Activated T-helper 2 cell treated with anti-CD3 and anti-CD28 coated beads, Interferon-gamma antibody, Interleukin-2, Interleukin-4, amounts not matched to agents 10 μg/mL and 5 μg/mL and 100 μg/mL, durations not matched to agents 14 hours and 24 hours and 36 hours (primary cell): ENCODE measurements at places on chromosomes 5 and 9. TPM values are rescaled to one million over a fixed set of nuclear protein-coding genes. Genes with fewer than 3 reads are reported as not detected.

GRCh38 chr9:108634204-108634603 lies 221.6 kb downstream of the ACTL7B start:
- DNase-seq, result no peak

DNA sequence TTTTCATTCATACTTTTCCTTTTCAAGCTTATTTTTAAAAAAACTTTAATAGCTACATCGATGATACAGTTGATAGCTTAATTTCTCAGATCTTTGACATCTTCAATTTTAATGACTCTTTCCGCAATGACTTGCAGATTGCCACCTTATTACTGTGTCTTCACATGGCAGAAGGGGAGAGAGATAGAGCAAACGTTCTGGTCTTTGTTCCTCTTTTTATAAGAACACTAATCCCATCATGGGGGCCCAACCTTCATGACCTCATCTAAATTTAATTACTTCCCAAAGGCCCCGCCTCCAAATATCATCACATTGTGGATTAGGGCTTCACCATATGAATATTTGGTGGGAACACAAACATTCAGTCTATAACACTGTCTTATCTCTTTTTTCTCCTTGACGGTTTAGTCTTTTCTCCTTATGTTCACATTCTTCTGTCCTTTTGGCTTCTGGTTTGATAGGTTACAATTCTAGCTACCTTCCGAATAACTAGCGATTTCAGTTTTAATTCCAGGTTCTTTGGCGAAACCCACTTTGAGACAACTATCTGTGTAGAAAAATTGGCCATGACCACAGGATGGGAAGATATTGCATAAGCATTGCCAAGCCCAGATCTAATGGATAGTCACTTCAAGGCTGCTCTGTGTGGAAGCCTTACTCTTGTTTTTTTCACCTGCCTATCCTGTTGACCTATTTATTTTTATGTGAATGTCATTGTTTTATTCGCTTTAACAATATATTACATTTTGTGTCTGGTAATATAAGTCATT lies 5.0 kb downstream of the ZNF189 start:
- no peak for DNase-seq

DNA sequence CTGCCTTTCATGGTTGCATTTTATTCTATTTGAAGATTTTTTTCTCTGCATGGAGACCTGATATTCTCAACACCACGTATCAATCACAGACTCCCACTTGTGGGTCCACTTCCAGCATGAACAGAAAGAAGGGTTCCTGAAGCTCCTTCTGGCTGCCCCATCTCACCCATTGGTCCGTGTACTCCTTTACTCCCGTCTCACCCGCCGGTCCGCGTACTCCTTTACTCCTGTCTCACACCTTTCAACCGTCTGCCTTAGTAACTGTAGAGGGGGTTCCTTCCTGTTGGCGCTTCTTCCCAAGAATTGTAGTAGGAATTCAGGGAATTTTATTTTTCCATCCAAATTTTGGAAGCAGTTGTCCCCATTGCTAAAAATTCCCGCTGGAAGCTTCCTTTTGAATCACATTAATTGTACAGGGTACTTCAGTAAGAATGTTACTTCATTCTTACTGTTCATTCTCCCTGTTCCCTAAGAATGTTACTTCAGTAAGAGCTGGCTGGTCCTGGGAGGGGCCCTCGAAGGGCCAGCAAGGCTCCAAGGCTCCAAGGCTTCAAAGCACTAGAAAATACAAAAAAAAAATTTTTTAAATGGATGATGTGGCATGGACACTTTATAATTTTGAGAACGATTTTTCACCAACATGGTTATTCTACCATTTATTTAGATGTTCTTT lies 3.9 kb upstream of the LPCAT1 start:
- DNase-seq, result no peak

DNA sequence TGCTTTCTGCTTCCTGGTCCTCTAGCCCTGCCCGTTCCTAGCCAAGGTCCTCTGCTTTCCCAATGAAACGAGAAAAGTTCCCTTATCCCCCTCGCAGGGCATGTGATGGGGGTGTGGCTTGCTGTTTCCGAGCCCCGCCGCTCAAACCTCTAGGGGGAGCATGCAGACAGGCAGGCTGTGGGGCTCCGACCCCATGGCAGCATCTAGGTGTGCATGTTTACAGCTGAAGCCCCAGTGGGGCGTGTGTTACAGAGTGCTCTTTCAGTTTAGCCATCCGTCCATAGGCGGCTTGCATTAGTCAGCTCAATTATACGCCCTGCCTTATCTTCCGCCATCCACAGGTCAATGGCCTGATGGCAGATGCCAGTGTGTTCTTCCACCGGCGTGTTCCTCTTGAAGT lies 48.3 kb upstream of the SPATA31E1 start:
- no peak for DNase-seq

DNA sequence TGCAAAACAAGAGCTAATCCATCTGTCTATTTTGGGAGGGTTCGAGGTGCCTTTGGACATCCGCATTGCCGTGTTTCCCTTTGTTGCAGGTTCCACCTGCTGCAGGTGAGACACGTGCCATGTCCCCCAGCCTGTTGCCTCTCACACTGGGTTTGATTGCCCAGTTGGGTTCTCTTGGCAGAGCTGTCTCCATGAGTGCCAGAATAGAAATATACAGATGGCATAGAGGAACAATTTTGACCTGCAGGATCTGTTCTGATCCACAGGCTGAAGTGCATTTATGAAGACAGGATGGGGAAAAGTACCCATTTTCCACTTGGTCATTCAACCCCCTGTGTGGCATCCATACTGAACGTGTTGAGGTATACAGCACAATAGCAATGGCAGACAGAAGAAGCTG lies 178.1 kb downstream of the SGCD start:
- DNase-seq, result no peak

GRCh38 chr9:20620650-20621470 lies 1.4 kb downstream of the MLLT3 start:
- DNase-seq, result peak; percentile 24

DNA sequence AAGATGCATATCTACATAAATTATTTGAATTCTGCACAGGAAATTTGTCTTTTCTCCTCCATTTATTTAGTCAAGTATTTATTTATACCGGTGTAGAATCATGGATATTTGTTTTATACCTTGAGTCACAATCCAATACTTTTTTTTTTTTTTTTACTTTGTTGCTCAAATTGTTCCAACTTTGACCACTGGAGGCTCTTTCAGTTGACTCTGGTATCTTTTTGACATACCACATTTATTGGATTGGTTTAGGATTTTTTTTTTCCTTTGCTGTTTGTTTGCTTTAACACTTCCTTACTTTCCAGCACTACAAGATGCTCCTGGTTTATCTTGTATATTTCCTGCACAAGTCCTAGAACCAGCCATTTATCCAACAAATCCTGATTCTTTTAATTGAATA lies 543.1 kb upstream of the RIOK2 start:
- DNase-seq, result no peak

GRCh38 chr5:6349387-6349786 lies 29.0 kb downstream of the MED10 start:
- DNase-seq, result no peak

DNA sequence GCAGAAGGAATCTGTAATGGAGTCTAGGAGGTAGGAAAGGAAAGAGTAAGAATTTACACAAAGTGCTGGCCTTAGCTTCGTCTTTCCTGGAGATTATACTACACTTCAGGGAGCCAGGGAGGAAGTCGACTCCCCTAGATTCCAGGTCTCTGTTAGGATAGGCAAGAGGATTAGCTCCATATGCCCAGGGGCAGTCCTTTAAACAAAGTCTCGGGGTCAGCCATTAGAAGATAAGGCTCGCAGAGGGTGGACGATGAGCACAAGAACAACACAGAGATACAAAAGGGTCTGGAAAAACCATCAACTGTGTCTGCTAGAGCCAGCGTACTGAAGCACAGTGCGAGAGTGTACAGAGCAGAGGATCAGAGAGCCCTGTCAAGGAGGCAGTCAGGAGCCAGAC lies 344.7 kb upstream of the TNC start:
- DNase-seq, result no peak

DNA sequence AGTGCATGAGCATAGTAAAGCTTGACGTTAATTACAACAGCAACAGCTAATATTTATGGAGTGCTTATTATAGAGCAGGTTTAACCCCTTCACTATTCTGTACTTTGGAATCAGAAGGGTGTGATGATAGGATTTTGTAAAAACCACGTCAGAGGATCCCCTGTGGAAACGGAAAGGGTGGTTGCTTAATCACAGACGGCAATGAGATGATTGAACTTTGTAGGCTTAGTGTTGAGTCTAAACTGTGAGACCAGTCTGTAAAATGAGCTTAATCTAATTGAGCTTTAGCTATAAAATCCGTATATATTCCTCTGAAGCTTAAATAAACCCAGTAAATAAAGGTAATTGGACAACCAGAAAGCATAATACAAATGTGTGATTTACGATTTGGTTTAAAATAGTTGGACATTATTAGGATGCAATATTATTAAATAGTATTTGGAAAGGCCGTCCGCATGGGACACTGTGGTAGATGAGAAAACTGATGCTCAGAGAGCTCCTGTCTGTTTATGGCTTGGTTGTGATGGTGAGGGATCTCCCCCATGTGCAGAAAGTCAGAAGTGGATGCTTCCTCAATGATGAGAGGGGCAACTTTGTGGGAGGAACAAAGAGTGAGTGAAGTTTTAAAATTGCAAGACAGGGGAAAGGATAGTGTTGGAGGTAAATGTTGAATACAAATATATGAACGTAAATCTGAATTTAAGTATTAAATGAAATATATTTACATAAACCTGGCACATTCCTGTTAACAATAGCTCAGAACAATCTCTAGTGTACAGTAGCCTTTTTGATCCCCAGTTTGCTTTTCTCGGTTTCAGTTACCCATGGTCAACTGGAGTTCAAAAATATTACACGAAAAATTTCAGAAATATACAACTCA lies 23.4 kb upstream of the SCGB3A2 start:
- DNase-seq, result no peak

The NTRK2 gene
- 1.6 TPM in 2 replicates for total RNA-seq

The GPR151 gene
- total RNA-seq, result not detected in 2 replicates
